ENCODE measurements at places on chromosomes 1 and 21.

- DNase-seq: no peak
These were observed 108.0 kb downstream of the PTPRU start for GRCh38 chr1:29344336-29344735.

DNA sequence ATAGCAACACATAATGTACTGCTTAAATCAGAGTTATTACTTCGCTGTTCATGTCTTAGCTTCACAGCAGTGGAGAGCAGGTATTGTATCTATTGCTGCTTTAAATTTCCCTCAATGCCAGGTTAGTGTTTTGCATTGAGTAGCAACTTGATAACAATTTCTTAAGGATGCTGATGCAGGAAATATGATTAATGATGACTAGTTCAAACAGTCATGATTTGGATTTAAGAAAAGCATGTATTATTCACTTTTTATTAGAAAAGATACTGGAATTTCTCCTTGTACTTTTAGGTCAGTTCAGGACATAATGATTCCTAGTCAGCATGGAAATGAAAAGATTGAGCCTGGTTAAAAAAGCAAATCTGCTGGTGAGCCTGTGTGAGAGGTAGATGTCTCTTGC lies 67.2 kb upstream of the ARHGAP29 start:
- DNase-seq: no peak

GRCh38 chr21:33751533-33751932 lies 109.2 kb downstream of the ITSN1 start:
- DNase-seq: no peak

DNA sequence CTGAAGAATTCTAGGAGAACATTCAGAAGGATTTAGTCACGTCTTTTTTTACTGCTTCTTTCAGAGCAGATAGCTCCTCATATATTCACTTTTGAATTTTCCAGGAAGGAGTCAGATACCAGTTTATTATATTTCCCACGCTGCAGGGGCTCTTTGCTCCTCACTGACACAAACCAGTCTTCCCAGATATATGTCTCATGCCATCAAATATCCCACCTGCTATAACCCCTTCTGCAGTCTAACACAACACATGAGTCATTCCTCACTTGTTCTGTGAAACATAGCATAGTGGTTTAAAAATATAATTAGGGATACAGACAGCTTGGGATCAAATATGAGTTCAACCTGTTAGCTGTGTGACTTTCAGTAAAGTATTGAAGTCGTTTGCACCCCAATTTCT lies 251.7 kb upstream of the DPYD start:
- no peak for DNase-seq

DNA sequence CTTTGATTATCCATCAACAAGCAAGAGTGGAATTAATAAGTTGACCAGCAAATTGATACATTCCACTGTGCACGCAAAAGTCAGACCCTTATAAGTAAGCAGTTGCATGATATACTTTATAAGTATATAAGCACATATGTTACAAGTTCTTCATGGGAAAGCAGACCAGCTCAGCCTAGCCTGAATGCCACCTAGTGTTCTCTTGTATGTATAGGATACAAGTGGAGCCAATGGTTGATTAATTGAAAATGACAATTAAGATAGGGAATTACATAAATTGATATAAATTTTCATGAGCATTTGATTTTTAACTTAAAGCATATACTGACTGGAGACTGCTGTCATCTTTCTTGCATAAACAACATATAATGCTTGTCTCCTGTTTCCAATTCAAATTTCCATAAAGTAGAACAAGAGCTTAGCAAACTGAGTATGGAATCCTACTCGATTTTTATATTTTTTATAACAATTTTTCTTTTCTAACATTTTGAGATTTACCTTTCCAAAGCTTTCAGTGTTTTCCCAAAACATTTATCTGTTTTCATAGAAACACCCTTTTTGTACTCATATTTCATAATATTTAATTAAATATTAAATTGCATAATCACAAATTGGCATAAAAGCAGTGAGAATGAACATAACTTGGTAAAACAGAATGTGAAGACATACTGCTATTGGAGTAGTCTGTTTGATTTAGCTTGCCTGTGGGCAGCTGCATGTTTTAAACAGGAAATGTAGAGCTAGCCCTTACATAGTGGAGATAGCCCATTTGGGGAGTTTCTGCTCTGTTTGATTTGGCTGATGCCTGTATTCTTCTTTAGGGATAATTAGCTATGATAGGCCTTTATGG lies 62.8 kb downstream of the MAGI3 start:
- no peak for DNase-seq
